Mucosa of descending colon (tissue), 3 donors: ENCODE measurements at places on chromosomes 2 and 18. TPM values are rescaled to one million over a fixed set of nuclear protein-coding genes. Genes with fewer than 3 reads are reported as not detected.

Gene MLPH
- 121 TPM for total RNA-seq

Gene NAPG
- total RNA-seq, result 36.3 TPM

Gene REEP1
- total RNA-seq, result 50.3 TPM

Gene TGFA
- 13.5 TPM for total RNA-seq

Gene HOXD3
- total RNA-seq, result 5.8 TPM

Gene STARD6
- not detected for total RNA-seq

Gene DSG2
- 131 TPM for total RNA-seq

Gene MAP3K19
- not detected for total RNA-seq
